ENCODE measurements at places on chromosomes 11 and 22.

- no peak for DNase-seq
These were observed 16.2 kb downstream of the BAD start for GRCh38 chr11:64268025-64268892.

DNA sequence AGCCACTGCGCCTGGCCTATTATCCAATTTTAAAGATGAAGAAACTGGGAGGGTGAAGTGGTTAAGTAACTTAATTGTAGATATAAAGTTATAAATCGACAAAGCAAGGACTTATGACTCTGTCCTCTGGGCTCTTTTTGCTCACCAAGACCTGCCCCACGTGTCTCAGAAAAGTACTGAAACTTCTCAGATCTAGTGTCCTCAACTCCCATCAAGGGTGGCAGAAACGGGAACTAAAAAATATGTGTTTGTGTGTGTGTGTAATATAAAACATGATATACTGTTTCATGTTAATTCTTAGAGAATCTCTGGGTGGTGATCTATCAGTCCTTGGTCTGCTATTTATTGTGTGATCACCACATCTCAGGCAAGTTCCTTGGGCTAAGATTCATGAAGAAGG, 104.9 kb downstream of the GAB2 start:
- no peak for DNase-seq

DNA sequence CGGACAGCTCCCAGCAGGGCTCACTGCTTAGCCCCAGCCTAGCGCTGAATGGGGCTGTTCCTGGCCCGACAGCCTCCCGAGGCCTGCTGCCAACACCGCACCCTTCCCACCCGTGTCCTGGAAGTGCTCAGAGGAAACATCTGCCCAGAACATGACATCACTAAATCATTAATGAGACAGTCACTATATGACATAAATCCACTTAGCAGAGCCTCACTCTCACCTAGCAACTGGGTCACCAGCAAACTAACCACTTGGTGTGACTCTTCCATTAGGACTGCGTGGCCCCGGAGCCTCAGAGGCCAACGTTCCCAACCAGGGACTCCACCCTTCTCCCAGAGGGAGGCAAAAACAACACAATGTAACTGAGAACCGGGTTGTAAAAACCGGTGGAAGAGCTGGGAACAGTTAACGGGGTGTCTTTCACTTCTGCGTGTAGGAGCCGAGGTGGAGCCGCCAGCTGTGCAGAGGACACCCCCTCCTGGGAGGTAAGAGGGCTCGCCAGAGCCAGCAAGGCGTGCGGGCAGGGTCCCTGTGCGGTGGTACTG, 21.4 kb upstream of the PACSIN2 start:
- no peak for DNase-seq

DNA sequence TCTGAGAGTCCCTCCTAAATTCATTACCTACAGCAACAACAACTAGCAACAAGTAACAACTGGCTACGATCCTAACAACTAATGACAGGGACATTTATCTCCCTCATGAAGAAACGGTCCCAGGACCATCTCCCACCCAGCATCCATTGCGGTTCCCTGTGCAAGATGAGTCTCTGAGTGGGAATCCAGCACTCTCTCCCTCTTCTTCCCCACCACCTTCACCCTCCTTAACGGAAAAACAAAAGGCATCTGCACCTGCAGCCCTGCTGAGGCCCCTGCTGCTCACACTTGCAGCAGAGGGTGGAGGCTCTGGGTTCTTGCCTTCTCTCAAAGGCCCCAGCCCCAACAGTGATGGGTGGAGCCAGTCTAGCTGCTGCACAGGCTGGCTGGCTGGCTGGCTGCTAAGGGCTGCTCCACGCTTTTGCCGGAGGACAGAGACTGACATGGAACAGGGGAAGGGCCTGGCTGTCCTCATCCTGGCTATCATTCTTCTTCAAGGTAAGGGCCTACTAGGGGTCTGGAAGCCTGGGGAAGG, at the start of gene CD3G:
Gene CD3G (plus strand): TSS at position 364 of the 535 bp plus-strand sequence. CDS start 80 bp downstream, at position 444.
- DNase-seq, result no peak

GRCh38 chr11:92738276-92738675, 231.2 kb upstream of the MTNR1B start:
- no peak for DNase-seq

- no peak for DNase-seq
These were observed 232.8 kb downstream of the LARGE1 start for GRCh38 chr22:33687464-33687863.

DNA sequence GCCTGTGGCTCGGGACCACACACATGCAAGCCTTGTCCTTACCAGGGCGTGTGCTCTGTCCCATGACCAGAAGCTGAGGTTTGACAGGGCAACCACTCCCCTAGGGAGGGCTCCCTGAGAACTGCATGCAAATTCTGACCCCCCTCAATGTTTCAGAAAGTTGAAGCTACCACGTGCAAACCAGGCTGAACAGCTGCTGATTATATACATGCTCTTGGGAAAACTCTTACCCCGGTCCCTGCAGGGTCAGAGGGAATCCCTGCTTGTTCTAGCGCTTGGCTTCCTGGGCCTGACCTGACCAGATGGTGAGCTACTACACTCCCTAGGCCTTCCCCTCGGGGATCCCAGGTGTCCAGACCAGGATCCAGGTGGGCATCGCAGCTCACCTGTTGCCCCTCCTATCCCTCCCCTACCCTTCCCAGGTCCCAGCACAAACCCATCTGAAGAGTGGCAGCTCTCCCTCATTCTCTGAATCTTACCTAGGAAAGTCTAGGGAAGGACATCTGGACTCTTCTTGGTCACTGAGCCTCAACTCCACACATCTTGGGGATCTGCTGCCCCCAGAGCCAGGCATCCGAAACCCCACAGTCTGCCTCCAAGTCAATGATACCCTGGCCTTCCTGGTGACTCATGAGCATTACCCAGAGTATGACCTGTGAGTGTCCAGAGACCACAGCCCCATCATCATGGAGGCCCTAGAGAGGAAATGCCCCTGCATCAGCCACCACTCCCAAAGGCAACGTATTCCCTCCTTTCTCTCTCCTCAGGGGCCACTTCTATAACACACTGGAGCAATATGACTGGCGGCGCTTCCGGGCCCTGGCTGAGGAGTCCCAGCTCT, 61.5 kb downstream of the BTG4 start:
- DNase-seq, result peak; percentile 36

- DNase-seq, result no peak
These were observed 127.0 kb upstream of the SERPIND1 start for GRCh38 chr22:20646906-20647305.
